ENCODE measurements at places on chromosomes 12 and 14.

DNA sequence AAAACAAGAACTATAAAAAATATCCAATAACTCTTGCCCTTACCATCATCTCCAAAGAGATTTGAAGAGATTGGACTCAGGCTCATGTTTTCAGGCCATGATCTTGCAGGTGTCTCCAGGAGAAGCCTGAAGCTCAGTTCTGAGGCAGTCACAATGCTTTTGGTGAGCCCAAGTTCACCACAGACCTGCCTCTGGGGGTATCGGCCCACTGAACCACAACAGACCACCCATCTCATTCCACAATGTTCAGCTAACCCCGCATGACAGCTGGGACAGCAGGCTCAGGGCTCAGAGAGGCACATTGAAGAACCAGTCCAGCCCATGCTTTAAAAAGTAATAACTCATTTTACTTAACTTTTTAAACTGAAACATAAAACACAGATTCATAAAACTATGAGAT lies 28.3 kb upstream of the APOLD1 start:
- DNase-seq: no peak

DNA sequence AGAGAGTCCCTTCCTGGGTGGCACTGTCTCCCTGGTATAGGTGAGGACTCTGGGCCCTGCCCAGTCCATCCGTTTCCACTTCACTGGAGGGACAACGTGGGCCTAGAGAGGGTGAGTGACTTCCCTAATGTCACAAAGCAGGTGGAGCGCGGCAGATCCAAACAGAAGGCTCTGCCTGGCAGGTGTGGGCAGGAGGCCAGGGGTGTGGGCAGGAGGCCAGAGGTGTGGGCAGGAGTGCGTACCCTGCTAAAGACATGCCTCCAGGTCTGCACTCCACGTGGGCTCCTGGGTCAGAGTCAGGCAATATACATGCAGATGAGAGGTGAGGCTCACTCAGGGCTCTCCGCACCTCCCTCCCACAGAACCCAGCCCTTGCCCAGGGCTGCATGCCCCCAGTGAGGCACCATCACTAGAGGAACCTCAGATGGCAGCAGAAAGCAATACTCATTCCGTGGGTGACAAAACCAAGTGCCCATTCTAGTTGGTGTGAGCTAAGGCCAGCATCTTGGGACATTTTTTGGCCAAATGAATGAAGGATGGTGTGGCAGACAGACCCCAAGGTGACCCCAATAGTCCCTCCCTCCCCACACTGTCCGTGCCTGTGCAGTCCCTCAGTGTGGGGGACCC lies 271.6 kb upstream of the RTL1 start:
- no peak for DNase-seq

GRCh38 chr14:104395276-104395675 lies 184.3 kb upstream of the C14orf180 start:
- no peak for DNase-seq

DNA sequence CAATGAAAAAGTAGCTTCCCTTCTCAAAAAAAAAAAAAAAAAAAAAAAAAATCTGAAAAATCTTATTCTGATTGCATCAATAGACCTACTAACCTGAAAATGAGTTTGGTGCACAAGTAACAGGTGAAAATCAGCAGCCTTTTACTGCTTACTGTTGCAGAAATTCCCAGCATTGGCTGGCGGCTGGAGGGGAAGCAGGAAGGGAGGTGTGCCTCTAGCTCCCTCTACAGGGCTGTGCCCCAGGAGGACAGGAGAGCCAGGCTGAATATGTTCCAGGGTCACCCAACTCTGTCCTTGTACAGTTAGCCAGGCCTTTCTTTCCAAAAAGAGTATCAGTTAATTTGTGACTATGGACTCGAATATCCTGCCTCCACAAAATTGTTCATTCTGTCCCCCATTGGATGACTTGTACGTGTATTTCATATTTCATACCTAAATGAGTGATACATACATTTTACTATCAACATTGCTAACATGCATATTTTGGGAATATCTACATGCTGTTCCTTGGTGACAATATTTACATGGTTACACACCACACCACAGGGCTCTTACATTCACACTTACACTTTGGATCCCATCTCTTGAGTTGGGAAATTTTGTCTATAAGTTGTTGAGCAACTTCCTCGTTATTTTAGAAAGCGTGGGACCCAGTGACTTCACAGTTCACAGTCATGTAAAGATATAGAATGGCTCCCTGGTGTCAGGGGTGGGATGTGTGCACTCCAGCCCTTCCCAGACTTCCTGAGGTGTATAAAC lies 124.8 kb downstream of the SAMD4A start:
- DNase-seq: no peak

DNA sequence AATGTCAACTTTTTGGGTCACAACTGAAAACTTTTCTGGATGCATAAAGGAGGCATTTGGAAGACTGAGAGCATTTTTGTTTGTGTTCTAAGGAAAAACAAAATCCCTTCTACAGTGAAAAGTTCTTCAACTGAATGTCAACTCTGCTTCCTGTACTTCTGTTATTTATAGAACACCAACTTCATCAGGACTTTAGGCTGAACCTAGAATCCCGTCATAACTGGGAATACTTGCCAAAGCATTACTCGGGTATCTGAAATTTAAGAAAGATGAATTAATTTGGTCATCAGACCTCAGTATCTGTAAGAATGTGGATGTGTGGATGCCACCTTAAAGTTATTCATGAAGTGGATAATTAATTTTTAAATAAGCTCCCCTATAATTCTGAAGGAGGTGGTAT lies 73.2 kb downstream of the FERMT2 start:
- DNase-seq: no peak

GRCh38 chr12:34306133-34306830 lies 284.0 kb downstream of the ALG10 start:
- no peak for DNase-seq

GRCh38 chr12:11718768-11719253 lies 69.3 kb downstream of the ETV6 start:
- no peak for DNase-seq

DNA sequence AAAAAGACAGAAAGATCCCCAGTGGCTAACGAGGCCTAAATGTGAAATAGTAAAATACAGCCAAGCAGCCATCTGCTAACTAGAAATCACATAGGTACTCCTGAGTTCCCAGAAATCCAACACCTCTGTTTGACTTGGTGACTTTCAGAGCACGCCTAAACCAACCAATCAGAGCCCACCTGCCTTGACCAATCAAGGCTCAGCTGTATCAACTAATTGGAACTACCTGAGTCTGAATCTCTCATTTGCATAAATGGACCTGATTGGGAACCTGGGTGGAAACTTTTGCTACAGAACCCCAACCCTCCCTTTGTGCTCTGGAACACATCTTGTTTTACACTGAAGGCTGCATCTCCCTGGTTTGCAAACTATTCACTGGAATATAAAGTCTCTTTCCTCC lies 5.1 kb upstream of the TCL1B start:
- no peak for DNase-seq

- no peak for DNase-seq
These were observed 6.9 kb downstream of the SMIM41 start for GRCh38 chr12:52086366-52086765.

DNA sequence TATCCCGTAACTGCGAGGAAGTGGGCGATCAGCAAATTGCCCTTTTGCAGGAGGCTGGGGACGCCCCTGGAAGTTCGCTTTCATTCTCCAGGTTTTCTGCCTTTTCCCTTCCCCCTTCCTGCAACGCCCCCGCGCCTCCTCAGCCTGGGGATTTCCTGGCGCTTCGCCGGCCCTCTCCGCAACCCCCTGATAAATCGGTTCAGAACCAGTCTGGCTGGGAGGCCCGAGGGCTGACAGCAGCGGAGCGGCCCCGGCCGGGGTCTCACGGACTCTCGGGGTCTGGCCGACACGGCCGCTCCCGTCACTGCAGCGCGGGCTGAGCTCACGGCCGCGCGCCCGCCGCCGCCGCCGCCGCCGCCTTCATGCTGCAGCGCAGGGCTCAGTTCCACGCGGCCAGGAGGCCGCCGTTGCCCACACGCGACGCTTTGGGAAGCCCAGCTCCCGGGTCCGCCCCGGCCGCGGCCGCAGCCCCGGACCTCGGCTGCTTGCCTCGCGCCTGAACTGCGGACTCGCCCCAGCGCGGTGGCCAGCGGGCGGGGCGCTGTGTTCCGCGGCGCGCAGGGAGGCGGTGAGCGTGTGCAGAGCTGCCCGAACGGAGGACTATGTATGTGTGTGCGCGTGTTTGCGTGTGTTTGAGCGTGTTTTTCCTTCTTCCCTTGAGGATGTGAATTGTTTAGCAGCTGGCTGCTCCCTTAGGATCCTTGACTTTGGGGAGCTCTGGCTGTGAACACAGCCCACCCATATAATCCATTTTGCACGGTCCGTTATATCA lies at the start of gene LRFN5:
TSS of gene LRFN5 (plus strand) at position 345 of the 772 bp plus-strand sequence.
- DNase-seq: no peak

GRCh38 chr14:106874350-106874749 lies 1348.0 kb downstream of the TMEM121 start:
- no peak for DNase-seq

DNA sequence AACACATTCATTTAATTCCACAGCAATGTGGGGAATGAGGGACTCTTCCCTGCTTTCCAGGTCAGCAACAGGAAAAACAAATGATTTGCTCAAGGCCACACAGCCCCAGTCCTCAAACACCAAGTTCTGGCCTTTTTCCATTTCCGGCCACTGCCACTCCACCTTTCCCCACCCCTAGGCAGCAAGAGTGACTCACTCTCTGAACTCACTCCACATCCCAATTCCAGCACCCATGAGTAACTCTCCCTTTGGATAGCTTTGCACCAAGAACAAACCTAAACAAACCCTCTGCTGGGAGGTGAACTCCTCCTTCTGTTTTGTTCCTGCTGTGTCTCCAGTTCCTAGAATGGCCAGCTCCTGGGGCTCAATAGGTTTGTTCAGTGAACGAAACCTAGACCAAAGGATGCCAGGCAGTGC lies 30.4 kb upstream of the PLEKHG6 start:
- DNase-seq: no peak

DNA sequence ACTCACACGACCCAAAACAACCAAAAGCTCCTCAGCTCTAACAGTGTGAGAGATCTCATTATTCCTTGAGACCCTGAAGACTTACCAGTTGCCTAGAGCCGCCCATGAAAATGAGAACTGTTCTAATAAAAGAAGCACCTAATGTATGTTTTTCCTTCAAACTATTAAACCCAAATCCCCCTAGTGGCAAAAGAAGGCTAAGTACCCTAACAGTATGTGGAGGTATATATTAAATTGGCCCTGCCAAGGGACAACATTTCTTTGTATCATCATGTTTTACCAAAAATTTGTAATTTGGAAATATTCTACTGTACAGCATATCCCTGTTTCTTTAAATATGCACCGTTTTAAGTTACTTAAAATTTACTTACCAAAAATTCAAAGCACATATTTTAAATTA lies 38.0 kb upstream of the PPFIA2 start:
- DNase-seq: no peak

DNA sequence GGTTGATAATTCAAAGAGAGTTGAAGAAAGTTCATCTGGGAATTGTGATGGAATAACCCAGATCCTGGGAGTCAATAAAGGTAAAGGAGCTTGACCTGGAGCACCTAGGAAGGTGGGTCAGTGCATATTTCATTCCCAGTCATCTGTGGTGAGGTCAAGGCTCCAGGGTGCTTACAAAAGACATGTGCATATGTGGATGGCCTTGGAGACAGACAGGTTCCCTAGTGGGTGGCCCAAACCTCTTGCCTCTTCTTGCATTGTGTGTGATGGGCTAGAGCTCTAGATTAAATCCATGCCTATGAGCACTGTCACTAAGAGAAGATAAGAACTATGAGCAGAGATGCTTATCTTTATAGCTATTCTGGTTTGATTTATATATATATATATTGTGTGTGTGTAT lies 75.5 kb upstream of the CISTR start:
- no peak for DNase-seq

GRCh38 chr14:54085841-54086240 lies 129.2 kb upstream of the BMP4 start:
- no peak for DNase-seq

- no peak for DNase-seq
These were observed 17.3 kb downstream of the KLRK1 start for GRCh38 chr12:10372559-10372958.

GRCh38 chr14:76755610-76756370 lies 5.5 kb upstream of the VASH1 start:
- no peak for DNase-seq

DNA sequence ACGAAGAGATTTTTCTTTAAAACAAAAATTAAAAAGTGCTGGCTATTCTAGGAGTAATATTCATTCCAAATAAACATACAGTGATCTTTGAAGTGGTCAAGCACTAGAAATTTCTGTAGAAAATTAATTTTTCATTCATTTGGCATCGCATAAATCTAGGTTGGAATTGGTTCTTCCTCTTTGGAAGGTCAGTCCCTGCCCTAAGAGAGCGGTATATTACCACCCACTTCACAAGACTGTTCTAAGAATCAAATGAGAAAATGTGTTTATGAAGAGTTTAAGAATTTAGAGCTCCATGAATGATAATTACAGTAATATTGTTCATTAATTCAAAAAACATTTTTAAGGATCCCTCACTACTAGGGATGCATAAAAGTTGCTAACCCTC lies 444 bp upstream of the GEMIN2 start:
- no peak for DNase-seq

DNA sequence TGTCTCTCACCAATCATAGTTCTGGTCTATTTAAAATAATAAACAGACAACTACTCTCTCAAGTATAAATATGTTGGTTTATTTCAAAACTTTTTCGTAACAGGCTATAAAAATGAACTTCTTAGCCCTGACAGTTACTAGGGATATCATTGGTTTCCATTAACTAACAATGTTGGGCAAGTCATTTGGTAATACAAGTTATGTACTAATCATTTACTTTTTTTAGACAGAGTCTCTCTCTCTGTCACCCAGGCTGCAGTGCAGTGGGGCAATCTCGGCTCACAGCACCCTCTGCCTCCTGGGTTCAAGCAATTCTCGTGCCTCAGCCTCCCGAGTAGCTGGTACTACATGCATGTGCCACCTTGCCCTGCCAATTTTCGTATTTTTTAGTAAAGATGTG lies 14.6 kb upstream of the KANSL2 start:
- DNase-seq: no peak

- no peak for DNase-seq
These were observed 25.0 kb downstream of the SH2B3 start for GRCh38 chr12:111430433-111431353.

GRCh38 chr12:95574799-95575452 lies 23.6 kb upstream of the USP44 start:
- no peak for DNase-seq

DNA sequence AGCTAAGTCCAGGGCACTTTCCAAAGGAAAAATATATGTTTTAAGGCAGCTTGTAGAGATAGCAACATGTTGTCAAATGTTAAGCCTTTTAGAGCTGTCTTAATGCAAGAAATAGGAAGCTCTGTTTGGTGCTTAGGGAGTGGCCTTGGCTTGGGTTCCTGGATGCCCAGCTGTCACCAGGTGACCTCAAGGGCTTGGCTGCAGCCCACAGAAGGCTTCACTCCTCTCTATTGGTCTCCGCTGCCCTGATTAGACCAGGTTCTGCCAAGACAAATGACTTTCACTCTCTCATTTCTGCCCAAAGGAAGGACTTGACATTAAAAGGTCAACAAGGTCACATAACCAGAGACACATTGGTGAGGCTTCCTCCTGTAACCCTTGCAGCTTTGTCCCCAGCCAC lies 76.8 kb downstream of the WSCD2 start:
- DNase-seq: no peak

- DNase-seq: no peak
These were observed 34.4 kb upstream of the NDUFA12 start for GRCh38 chr12:95037906-95038305.

- DNase-seq: no peak
These were observed 279.6 kb downstream of the RERGL start for GRCh38 chr12:17810399-17810798.

Data from activated CD8-positive, alpha-beta memory T cell treated with anti-CD3 and anti-CD28 coated beads for 48 hours (primary cell).